ENCODE measurements at places on chromosomes 4 and X.

GRCh38 chr4:9832640-9833039 is 51.2 kb downstream of the DRD5 start:
- no peak for DNase-seq

GRCh38 chr4:38647101-38647819 is 16.7 kb upstream of the KLF3 start:
- no peak for DNase-seq

GRCh38 chr4:151043803-151044515 is 28.9 kb upstream of the LRBA start:
- no peak for DNase-seq

DNA sequence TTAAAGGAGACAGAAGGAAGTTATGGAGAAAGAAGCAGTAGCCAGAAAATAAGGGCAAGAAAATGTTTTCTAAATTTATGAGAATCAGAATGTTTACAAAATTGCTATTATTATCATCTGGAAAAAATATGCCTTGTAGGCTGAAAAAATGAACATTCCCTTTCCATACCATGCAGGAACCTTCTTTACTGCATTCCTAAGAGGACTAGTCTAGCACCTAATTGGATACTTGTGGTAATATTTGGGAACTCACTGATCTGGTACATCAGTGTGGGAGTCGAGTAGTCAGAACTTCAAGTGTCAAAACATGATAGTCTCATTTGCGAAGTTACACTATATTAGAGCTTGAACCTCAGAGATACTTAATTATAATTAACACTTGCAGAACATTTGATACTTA is 51.9 kb downstream of the TET2 start:
- DNase-seq: no peak

GRCh38 chr4:5134620-5135019 is 83.3 kb downstream of the STK32B start:
- no peak for DNase-seq

All from keratinocyte (primary cell).